ENCODE measurements at places on chromosomes 5 and 9.
A peak's percentile ranks its signal among the peaks of the same experiment; 100 is the strongest.

DNA sequence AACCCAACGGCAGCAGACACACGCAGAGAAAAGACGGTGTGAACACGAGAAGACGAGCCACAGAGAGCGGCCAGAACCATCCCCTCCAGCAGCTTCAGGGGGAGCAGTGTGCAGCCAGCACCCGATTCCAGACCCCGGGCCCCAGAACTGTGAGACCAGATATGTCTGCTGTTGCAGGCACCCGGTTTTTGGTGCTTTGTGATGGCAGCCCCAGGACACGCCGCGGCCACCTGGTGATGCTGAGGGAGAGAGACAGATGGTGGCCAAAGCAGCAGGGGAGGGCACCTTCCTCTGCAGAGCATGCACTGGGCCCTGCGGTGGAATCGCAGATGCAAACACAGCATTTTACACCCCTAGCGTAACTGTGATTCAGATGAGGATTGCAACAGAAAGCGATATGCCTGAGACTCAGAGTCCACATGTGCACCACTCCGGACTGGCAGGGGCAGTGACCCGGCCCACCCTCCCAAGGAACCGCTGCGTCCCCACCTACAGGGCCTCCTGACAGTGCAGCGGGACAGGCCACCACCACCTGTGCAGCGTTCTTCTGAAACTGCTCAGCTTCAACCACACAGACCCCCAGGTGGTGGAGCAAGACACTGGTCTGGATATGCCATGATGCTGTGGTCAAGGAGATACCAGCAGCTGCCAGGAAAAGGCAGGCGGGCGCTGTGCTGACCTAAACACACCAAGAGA is 24.0 kb downstream of the ZDHHC11B start:
- DNase-seq: no peak

- DNase-seq: no peak
These were observed 3.8 kb upstream of the NPDC1 start for GRCh38 chr9:137049544-137050449.

- DNase-seq: no peak
These were observed 33.2 kb upstream of the NOTCH1 start for GRCh38 chr9:136578915-136579649.

GRCh38 chr9:137023157-137023556 is 4.9 kb downstream of the ABCA2 start:
- no peak for DNase-seq

GRCh38 chr5:77168879-77169244 is 41.6 kb upstream of the PDE8B start:
- DNase-seq: no peak

DNA sequence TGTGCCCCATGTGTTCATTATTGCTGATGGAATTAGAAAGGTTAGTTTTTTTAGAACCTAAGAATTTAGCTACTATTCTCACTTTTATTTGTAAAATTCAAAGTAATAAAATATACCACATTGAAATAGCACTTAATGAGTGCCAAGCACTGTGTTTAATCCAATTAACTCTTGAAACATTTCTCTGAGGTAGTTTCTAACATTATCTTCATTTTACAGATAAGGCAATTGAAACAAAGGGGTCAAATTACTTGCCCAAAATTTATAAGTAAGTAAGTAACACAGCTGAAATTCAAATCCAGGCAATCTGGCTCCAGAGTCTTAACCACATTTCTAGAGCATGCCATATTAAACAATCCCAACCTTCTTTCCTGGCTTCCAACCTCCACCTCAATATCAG is 84.2 kb downstream of the MLLT3 start:
- DNase-seq: no peak

DNA sequence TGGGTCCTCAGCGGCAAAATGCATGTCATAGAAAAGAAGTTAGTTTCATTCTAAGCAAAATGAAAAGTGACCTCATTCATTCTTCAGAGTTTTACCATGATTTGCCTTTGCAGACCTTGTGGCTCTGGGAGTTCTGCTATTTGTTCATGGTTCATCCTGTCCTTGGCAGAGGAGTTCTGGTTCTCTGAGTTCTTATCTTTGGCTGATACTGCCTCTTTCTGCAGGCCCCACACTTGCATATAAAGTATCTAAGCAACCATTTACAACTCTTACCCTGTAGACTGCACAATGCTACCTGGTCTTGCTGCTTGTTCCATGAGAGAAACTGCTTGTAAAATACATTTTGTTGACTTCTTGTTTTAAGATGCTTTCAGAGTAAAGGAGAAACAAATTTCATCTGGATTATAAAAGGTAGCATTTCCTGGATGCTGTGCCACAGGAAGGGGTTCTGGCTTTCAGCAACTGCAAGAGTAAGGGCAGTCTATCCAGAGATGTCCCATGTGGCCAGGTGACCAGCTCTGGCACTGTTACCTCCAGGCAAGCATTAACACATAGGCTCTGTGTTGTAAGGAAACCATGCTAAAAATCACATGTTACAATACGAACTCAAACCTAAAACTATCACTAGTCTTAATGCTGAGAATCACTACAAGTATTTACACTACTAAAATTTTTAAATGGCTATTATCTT is 513.2 kb downstream of the SPOCK1 start:
- no peak for DNase-seq

GRCh38 chr5:75040973-75041372 is 11.4 kb downstream of the GCNT4 start:
- DNase-seq: no peak

GRCh38 chr9:130834371-130835336 is at the start of gene ABL1:
Gene ABL1 (plus strand): TSS chr9:130835254. CDS start chr9:130835447, 193 bp downstream.
- DNase-seq: peak; percentile 40

DNA sequence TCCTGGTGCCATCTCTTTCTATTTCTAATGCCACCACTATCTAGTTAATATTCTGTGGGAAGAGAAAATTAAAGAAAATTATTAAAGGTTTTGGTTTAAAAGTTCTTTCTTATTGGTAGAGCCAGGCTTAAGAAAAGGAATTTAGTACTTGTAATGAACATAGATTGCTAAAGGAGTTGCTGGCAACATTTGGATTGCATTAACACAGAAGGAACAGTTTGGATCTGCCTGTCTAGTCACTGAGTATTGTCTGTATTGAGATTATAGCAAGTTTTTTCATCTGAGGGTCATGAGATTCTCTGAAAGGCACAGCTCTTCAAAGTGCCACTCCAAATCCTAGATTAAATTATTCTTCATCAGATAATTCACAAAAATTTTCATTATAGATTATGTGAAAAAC is 32.0 kb downstream of the FSD1L start:
- DNase-seq: no peak

DNA sequence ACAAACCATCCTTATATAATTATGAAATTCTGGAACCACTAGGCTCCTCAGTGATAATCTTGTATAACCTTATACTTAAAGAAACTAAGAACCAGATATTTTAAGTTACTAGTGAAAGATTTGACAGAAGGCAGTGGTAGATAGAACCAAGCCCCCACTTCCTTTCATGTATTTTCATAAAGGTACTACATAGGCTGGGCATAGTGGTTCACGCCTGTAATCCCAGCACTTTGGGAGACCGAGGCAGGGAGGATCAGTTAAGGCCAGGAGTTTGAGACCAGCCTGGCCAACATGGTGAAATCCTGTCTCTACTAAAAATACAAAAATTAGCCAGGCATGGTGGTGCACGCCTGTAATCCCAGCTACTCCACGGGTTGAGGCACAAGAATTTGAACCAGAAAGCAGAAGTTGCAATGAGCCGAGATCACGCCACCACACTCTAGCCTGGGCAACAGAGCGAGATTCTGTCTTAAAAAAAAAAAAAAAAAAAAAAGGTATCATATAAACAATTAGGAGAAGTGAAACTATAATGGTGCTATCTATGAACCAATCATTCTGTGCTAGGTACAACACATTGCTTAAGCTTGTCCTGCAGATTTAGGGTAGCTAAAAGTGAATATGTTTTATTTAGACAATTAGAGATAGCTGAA is 27.9 kb upstream of the DTWD2 start:
- no peak for DNase-seq

GRCh38 chr5:181058786-181059296 is 18.8 kb downstream of the BTNL9 start:
- no peak for DNase-seq

DNA sequence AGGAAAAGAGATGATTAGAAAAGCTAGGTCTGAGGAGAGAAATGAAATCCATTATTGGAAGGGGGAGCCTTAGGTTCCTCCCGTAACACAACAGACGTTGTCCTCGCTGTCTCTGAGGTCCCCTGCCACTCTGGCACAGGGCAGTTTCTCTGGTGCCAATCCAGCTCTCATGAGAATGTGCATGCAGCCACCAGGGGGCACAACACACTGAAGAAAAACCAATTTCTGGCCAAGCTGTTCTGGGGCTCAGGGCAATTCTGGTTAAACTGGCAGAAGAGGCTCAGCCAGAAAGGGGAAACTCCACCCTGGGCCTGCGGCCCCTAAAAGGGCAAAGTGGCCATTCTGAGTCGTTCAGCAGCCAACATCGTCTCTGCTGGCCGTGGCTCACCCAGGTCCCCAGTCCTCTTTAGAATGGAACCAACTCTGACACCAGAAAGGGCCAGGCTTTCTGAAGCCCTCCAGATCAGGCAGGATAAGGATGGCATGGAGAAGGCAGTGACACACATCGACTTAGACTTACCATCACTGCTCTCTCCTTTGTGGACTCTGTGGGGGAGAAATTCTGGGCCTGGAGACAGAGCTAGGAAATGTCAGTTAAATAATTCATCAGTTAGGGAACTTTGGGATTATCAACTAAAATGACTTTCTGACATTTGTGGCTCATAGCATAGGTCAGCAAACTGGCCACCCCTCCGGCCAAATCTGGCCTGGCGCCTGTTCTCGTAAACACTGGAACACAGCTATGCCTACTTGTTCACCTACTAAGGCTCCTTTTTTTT is 58.5 kb upstream of the GOLPH3 start:
- peak; percentile 75 for DNase-seq

DNA sequence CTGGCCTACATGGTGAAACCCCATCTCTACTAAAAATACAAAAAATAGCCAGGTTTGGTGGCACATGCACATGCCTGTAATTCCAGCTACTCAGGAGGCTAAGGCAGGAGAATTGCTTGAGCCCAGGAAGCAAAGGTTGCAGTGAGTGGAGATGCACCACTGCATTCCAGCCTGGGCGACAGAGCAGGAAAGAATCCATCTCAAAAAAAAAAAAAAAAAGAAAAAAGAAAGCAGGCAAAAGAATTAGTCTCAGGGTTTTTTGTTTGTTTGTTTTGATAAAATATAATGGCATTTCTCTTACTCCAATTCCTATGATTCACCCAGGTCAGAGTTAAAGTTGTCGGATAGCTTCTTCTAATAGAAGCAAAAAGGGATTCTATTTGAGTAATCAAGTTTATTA is 67.0 kb upstream of the ATG10 start:
- DNase-seq: no peak

- no peak for DNase-seq
These were observed 88.1 kb upstream of the PTPRD start for GRCh38 chr9:10700915-10701314.

DNA sequence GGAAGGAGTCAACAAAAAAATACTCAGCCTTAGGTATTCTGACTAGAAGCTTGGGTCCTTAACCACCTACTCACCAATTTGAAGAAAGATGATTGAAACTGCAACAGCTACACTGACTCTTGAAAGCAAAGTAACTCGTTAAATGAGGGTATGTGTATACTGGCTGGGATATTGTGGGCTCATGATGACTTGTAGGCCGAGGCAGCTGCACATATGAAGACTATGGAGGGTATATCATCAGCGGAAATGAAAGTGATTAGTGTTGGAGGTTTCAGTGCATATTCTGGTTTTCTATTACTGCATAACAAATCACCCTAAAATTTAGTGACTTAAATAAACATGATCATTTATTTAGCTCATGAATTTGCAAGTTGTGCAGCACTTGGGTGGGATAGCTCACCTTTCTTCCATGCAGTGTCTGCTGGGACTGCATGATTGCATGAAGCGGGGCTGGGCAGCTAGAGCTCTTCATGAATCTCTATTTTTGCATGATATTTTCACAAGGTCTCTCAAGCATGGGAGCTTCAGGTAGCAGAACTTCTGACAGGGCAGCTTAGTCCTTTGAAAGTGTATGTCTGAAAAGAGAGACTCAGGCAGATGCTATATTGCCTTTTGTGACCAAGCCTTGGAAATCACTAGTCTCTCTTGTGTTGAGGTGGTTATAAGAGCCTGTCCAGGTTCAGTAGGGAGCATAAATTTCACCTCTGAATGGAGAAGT is 96.1 kb upstream of the CDKN2B start:
- no peak for DNase-seq

GRCh38 chr5:170885256-170885655 is 23.4 kb downstream of the RANBP17 start:
- DNase-seq: no peak

DNA sequence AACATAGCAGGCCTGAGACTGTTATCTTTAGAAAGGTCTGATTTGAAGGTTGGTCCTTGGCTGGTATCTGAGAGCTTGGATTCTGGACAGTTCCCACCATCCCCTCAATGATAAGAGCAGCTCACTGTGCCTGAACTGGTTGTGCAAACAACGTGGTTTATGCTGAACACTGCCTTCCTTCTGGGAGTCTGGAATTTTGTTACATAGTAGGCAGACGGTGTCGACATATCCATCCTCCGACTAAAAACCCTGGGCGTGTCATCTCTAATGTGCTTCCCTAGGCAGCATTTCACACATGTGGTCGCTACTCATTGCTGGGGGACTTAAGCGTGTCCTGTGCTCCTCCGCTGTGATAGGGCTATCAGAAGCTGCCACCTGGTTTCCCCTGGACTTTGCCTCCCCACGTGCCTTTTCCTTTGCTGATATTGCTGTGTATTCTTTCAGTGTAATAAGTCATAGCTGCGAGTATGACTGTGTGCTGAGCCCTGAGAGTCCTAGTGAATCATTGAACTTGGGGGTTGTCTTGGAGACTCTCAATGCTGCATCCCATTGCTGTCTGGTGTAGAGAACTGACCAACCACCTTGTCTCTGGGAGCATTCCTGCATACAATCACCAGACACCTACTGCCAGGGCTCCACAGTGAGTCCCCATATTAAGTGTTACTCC is 119.1 kb upstream of the TBC1D2 start:
- DNase-seq: no peak

DNA sequence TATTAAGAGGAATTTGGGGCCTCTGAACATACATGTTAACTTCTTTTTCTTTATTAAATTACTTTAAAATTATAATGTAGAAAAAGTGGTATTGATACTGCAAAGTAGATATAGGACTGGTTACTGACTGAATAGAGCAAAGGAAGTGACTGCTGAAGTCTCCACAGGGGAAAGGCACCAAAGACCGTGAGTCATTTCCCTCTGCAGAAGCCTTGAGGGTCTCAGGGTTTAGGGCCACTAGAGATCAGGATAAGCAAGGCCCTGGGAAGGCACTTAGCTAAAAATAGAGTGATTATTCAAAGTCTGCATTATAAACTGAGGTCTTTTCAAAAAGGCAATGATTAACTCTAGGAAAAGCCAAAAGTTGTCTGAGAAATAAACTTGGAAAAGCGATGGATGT is 44.7 kb upstream of the ITGA1 start:
- DNase-seq: no peak

GRCh38 chr9:125189011-125189360 is 617 bp downstream of the PPP6C start:
- no peak for DNase-seq

DNA sequence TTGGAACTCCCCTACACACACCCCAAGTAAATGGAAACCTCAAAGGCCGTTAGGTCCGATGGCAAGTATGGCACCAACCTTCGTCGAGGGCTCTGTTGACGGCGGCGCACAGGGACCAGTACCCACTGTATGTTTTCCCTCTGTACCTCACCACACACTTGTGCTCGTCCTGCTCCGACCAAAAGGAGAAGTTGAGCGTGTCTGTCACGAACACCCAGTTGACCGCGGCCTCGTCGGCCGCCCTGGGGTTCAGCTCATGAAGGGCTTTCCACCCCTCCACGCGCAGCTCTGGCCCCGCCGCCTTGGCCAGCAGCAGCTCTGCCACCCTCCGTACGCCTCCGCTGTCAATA is 24.0 kb downstream of the HNRNPK start:
- DNase-seq: peak; percentile 25

GRCh38 chr5:68953231-68953874 is 140.5 kb upstream of the SLC30A5 start:
- DNase-seq: no peak
